ENCODE measurements at places on chromosomes 6 and 20. TPM values are rescaled to one million over a fixed set of nuclear protein-coding genes. Genes with fewer than 3 reads are reported as not detected.

The C6orf132 gene
- total RNA-seq, result 0.02 TPM

The ULBP3 gene
- 1.1 TPM for total RNA-seq

The MARCKS gene
- total RNA-seq, result 0.04 TPM

The PPP1R18 gene
- total RNA-seq, result 243 TPM

The BCAS4 gene
- total RNA-seq, result 7.4 TPM

The CDSN gene
- total RNA-seq, result not detected

The FAM83D gene
- total RNA-seq, result 22.5 TPM

DNA sequence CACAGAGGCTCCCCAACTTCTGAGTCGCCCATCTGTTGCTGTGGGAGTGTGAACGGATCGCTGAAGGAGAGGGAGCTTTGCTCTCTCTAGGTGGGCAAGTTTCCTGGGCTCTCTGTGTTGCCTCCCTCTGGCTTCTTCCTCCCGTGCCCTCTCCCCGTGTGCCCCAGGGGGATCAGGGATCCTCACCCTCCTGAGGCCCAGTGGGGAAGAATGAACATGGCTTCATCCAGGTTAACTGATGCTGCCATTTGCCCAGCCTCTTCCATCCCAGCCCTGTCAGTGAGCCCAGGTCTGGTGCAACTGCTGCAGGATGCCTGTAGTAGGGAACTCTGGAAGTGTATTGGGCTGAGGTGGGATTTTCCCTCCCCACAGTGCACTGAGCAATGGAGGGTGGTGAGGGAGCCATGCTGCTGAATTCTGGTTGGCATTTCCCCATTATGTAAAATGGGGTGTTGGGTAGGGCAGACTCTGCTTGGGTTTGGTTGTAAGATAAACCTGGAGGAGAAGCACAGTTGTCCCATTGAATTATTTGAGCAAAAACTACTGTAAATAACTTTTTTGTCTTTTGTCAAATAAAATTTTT, 12.1 kb upstream of the RAB5IF start:
- DNase-seq, result no peak

DNA sequence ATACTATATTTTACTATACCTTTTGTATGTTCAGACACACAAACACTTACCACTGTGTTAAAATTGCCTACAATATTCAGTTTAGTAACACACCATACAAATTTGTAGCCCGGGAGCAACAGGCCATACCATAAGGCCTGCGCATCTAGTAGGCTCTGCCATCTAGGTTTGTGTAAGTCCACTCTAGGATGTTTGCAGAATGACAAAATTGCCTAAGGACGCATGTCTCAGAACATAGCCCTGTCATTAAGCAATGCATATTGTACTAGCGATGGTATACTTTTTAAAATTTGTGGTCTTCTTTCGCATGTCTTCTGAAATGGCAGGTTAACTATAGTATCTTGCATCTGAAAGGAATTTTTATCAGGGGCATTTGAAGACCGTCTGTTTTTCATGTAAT, 26.6 kb upstream of the MAP7 start:
- DNase-seq, result no peak

- DNase-seq, result no peak
These were observed 91.3 kb upstream of the MAP3K7 start for GRCh38 chr6:90678049-90678779.

DNA sequence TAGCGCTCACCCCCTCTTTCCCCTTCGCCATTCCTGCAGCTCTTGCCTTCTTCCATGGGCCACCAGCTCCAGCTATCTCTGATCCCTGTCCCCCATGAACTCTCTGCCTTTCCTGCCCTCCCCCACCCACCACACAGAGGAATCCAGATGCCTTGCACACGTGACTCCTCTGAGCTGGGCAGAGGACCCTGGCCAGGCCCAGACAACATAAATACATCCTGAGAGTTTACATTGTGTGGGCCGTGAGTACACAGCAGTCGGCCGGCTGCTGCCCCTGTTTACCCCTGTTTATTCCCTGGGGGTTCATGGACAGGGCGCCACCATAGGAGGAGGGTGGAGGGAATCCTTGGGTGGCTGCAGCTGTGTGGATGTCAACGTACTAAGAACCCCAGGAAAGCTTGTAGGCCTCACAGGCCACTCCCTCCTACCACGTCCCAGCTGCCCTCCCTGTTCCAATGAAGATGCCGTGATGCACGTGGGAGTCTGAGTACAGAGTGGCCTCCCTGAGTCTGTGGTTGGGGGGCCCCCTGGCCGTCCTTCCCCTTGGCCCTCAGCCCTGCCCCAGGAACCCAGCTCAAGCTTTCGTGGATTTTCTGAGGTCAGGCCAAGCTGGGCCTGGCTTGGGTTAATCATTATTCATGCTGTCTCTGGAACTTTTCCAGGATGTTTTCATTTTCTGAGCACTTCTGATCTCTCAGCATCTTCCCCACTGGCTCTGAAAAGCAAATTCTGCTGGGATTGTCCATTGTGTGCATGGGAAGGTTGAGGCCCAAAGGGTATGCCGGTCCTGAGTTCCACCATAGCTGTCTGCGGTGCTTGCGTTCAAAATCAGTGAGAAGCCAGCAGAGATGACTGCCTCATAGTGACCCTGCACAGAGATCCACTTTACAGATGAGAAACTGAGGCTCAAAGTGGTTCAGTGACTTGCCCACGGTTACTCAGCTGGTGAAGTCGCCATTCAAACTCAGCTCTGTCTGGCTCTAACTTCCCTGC, 136.3 kb downstream of the MRPL14 start:
- no peak for DNase-seq

- DNase-seq, result no peak
These were observed 3.1 kb upstream of the OSBPL2 start for GRCh38 chr20:62235001-62235776.

- DNase-seq, result peak; percentile 74
These were observed 46.3 kb downstream of the MCM8 start for GRCh38 chr20:5996765-5997164.

GRCh38 chr20:44426879-44427790, 48.5 kb upstream of the TTPAL start:
- DNase-seq, result no peak

- no peak for DNase-seq
These were observed 45.2 kb downstream of the PPP1R3G start for GRCh38 chr6:5130135-5130866.

DNA sequence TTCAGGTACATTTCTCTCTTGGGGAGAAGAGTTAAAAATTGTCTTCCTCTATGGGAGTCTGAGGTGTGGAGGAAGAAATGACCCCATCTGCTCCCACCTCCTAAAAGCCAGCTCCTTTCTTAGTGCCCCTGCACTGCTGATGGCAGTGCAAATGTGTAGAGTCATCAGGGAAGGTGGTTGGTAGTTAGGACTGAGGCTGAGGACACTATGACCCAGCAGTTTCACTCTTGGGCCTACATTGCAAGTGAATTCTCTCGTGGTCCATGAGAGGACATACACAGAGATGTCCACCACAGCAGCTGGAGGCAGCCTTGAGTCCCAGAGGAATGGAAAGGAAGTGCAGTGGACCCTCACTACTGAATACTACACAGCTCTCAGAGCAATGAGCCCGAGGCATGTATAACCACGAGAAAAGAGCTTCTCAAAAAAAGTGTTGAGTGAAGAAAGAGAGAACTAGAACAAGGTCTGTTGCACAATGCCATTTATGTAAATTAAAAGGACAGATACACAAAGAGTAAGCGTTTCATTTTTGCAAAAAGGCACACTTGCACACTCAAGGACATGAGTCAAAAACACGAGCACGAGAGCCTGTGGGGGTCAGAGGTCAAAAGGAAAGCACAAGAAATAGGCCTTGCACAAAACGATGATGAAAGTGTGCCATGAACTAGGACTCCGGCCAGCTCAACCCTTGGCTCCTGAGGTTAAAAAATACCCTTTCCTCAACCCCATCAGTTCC, 308.2 kb upstream of the PRND start:
- no peak for DNase-seq

DNA sequence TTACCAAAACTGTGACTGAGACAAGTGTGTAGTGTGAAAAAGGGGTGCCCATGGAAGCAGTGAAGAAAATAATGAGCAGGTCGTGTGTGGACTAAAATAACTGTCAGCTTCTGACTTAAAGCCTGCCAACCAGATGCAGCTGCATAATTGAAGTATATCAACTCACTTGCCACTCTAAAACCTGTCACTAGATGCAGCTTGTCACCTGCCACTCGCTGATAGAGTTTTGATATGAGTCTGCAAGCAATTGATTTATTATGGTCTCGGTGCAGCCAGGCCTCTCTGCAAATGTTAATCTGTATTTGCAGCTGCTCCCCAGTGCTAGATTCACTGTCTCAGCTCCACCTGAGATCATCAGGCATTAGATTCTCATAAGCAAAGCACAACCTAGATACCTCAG, 1090.0 kb upstream of the EYS start:
- no peak for DNase-seq
